ENCODE measurements at places on chromosomes 3 and 15.

GRCh38 chr3:127673191-127674100 is 694 bp downstream of the ABTB1 start:
- H3K4me3 ChIP-seq = peak overlapping the region; percentile 75
- no peak for DNase-seq
- H3K4me1 ChIP-seq = peaks cover 6% of the 10 kb centered on the region
- no peak overlapping the region for H3K27ac ChIP-seq
- H3K36me3 ChIP-seq = no peaks in the 10 kb centered on the region

DNA sequence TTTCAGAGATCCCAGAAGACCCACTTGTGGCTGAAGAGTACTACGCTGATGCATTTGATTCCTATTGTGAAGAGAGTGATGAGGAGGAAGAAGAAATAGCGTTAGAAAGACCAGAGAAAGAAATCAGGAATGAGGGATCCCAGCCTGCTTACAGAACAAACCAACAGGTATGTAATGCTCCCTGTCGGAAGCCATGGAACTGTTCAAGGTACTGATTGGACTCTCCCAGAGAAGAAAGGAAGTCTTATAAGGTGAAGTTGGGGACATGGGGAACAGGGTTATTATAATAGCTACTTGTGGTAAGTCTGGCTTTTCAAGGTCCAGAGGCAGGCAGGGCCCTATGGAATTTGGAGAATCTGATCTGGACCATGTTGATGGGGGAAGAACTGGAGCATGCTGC is 153.1 kb upstream of the NUDT16 start:
- no peaks in the 10 kb centered on the region for H3K36me3 ChIP-seq
- no peak overlapping the region for H3K27ac ChIP-seq
- no peaks in the 10 kb centered on the region for H3K4me1 ChIP-seq
- no peak for DNase-seq
- H3K27me3 ChIP-seq = no peaks in the 10 kb centered on the region
- no peak overlapping the region for H3K4me3 ChIP-seq

DNA sequence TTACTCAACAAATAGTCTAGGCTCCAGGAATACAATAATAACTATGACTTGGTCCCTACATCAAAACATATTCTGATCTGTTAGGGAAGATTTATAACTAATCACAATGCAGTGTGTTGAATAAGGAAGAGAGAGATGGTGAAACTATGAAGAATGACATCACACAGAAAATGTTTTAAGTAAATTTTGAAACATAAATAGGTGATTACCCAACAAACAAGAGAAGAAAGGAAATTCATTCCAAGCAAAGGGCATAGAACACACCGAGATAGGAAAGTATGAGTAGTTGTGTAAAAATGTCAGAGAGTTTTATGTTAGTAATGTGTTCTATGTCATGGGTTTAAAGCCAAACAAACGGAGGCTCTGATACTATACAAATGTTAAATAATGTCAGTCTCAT is 13.4 kb downstream of the SEC62 start:
- H3K27ac ChIP-seq = no peak overlapping the region
- H3K27me3 ChIP-seq = no peaks in the 10 kb centered on the region
- peaks cover 3% of the 10 kb centered on the region for H3K36me3 ChIP-seq
- H3K4me3 ChIP-seq = no peak overlapping the region

GRCh38 chr15:44719293-44719999 is 8.1 kb downstream of the B2M start:
- no peaks in the 10 kb centered on the region for H3K27me3 ChIP-seq
- no peaks in the 10 kb centered on the region for H3K36me3 ChIP-seq
- H3K27ac ChIP-seq = no peak overlapping the region

DNA sequence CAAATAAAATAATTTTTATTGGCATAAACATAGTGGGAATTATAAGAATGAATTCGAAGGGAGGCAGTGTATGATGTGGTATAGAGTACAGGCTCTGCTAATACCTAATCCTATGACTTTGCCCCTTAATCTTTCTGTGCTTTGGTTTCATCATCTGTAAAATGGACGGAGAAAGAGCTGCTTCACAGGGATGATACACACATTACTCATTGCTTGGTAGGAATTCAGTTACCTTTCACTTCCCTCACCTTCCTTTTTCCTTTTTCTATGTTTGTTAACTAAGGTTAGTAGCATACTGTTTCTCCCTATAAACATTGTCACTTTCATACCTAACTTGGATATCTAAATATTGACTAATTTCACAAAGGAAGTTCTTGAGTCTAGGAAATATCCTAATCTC is 36.2 kb downstream of the LEKR1 start:
- no peaks in the 10 kb centered on the region for H3K4me1 ChIP-seq
- H3K27ac ChIP-seq = no peak overlapping the region
- no peak for DNase-seq
- H3K36me3 ChIP-seq = no peaks in the 10 kb centered on the region

- no peaks in the 10 kb centered on the region for H3K4me1 ChIP-seq
- H3K36me3 ChIP-seq = no peaks in the 10 kb centered on the region
- H3K27ac ChIP-seq = no peak overlapping the region
- DNase-seq = no peak
- H3K27me3 ChIP-seq = no peaks in the 10 kb centered on the region
Observed at GRCh38 chr3:70618151-70618550, 305.7 kb upstream of the MDFIC2 start.

DNA sequence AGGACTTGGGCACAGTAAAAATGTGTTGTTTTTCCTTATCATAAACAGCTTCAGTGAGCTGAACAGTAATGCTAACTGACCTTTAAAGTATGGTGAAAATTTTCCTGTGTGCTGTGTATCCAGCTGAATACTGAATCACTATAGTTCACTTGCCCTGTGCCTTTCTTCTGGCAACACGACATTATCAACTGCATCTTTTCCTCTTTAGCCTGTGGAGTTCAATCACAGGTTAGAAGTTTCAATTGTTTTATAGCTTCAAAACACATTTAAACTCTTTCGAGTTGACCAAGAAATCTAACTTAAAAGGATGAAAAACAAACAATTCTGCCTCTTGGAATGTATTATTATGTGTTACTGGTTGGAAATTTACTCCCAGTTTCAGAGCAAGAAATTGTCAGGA is 1120.7 kb upstream of the ALCAM start:
- no peak overlapping the region for H3K4me3 ChIP-seq
- no peak for DNase-seq
- H3K4me1 ChIP-seq = no peaks in the 10 kb centered on the region
- H3K36me3 ChIP-seq = no peaks in the 10 kb centered on the region
- H3K27ac ChIP-seq = no peak overlapping the region

DNA sequence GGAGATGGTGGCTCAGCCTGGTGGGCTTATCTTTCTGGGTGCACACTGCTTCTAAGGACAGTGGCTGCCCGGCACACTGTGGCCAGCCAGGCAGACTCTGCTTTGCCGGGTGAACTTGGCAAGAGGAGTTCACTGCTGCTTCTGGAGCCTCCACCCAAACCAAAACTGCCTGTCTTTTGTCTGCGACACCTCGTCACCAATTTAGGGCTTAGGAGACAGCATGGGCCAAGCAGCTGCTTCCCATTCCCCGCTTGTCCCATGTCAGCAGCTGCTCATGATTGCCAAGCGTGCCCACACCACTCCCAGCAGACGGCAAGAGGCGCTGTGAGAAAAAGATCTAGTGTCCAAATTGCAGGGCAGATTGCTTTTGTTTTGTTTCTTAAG is 57.3 kb downstream of the LSM3 start:
- no peak for DNase-seq
- no peak overlapping the region for H3K27ac ChIP-seq
- H3K4me3 ChIP-seq = no peak overlapping the region
- no peaks in the 10 kb centered on the region for H3K36me3 ChIP-seq
- no peaks in the 10 kb centered on the region for H3K4me1 ChIP-seq

- no peaks in the 10 kb centered on the region for H3K27me3 ChIP-seq
- H3K27ac ChIP-seq = no peak overlapping the region
- H3K36me3 ChIP-seq = no peaks in the 10 kb centered on the region
- no peaks in the 10 kb centered on the region for H3K4me1 ChIP-seq
Observed at GRCh38 chr15:92763459-92763858, 107.9 kb upstream of the FAM174B start.

DNA sequence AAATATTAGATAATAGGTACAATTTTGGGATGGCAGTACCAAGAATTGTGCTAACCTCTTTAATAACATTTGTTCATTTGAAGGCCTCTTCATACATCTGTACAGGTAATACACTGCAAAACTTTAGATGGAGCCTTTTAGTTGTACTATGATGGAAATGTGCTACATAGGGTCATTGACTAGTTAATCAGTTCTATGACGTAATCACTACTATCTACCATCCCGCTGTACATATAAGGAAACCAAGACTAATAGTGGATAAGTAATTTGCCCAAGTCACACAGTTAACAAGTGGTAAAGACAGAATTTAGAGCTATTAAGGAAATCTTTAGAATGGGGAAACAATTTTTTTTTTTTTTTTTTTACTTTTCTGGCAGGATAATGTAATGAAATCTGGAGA is 521.3 kb downstream of the TUSC7 start:
- H3K27ac ChIP-seq = no peak overlapping the region
- H3K36me3 ChIP-seq = no peaks in the 10 kb centered on the region
- no peak for DNase-seq
- no peaks in the 10 kb centered on the region for H3K27me3 ChIP-seq

DNA sequence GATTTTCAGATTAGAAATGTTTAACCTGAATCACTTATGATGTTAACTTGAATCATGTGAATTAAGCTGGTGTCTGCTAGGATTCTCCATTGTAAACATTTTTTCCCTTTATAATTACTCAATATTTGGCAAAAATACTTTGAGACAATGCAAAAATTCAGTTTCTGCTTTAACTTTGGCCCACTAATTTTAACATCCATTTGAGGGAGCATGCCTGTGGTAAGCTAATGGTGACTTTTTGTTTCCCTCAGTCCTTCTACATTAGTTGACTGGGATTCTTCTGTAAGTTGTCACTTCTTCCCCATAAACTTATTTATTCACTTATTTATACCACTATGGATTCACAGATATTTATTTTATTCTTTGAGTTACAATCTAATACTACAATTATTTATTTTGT is 59.3 kb downstream of the PIK3R4 start:
- no peaks in the 10 kb centered on the region for H3K4me1 ChIP-seq
- no peak overlapping the region for H3K4me3 ChIP-seq
- H3K27me3 ChIP-seq = no peaks in the 10 kb centered on the region
- no peak for DNase-seq
- H3K27ac ChIP-seq = no peak overlapping the region

- H3K27me3 ChIP-seq = no peaks in the 10 kb centered on the region
- H3K27ac ChIP-seq = no peak overlapping the region
- no peak overlapping the region for H3K4me3 ChIP-seq
- H3K36me3 ChIP-seq = peaks cover 7% of the 10 kb centered on the region
- H3K4me1 ChIP-seq = no peaks in the 10 kb centered on the region
Observed at GRCh38 chr3:183924543-183924942, 39.9 kb upstream of the PARL start.

GRCh38 chr15:65368302-65369211 is 9.2 kb downstream of the IGDCC3 start:
- no peak for DNase-seq
- H3K27ac ChIP-seq = no peak overlapping the region

DNA sequence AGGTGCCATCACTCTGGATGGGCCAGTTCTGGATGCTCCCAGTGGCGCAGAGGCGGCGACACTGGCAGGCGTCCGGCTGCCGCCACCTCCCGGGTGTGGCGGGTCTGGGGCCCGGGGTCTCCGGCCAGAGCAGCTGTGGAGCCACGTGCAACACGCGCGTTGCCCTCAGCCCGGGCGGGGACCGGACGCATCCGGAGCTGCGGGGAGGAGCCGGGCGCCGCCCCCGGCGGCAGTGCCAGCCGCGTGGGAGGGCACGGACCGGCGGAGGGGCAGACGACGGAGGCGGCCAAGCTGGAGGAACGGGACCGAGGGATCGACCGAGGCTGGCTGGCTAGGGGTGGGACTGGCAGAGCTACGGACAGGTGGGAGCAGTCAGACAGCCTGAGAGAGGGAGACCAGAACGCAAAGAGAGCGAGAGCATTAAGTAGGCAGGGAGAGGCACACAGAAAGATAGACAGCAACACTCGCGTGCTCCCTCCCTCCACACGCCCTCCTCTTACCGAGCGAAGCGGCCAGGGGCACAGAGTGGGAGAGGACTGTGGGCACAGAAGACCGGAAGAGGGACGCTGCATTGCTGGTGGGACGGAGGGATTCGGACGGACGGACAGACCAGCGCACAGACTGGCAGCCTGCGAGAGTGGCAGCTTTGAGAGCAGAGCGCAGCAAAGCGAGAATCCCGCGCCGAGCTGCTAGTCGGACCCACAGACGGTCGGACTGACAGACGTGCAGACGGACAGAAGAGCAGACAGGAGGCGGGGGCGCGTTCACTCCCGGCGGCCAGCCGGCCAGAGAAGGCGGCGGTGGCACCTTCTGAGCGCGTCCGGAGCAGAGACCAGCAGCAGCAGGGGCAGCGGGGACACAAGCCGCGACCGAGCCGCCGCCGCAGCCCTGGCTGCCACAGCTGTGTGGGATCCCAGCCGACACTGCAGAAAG is at the start of gene ARPP21:
ARPP21 (plus strand) TSS at position 272 of the 933 bp plus-strand sequence. CDS start 42,227 bp downstream, outside the sequence.
- no peak for DNase-seq
- H3K27me3 ChIP-seq = peaks cover 26% of the 10 kb centered on the region

DNA sequence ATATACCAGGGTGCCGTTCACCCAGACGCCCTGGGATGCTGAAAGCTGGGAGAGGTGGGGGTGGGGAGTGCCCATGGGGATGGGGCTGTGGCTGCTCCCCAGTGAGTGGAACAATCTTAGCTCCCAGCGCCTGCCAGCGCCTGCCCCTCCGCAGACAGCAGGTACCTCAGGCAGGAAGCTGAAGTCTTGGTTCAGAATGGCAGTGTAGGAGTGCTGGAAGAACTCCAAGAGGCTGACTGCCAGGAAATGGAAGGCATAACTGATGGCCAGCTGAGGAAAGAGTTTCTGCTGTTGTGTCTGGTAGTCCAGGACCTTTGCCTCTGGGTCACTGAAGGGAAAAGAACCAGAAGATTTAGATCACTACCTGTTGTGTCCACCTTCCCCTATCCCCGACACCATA is 8.4 kb downstream of the ACOX2 start:
- H3K4me3 ChIP-seq = no peak overlapping the region
- no peak for DNase-seq
- H3K27ac ChIP-seq = no peak overlapping the region
- peaks cover 6% of the 10 kb centered on the region for H3K4me1 ChIP-seq

DNA sequence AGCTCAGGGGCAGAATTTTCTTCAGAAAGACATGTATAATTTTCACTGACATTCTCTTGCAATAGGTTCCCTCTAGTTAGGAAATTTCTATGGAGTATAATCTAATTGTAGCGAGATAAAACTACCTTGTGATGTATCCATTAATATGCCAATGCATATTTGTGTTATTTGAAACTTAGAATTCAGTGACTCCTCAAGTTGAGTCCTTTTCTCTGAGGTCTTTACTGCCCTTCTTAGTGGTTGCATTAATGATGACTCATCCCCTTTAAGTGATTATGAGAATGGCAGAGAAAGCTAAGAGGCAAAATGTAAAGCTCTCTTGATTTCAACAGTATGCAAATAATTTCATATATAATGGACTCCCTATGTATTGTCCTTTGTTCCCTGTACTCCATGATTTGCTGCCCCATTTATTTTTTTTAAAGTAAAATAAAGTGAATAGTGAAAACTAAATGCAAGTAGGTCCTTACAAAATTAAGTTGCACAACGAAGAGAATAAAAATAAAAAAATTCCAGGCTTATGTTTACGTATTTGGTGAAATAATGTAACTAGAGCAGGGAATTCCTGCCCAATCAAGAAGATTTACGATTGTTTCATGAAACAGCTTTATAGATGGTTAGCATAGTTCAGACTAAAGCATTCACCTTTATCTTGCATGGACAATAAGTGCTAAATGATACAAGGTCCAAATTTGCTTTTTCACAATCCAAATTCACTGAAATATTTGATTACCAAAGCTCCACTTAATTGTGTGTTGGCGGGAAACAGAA is 78.1 kb downstream of the ZPLD1 start:
- no peak for DNase-seq
- H3K4me1 ChIP-seq = no peaks in the 10 kb centered on the region
- H3K27ac ChIP-seq = no peak overlapping the region
- H3K4me3 ChIP-seq = no peak overlapping the region
- H3K27me3 ChIP-seq = no peaks in the 10 kb centered on the region
- no peaks in the 10 kb centered on the region for H3K36me3 ChIP-seq
